Suppressor macrophage treated with lipopolysaccharide for 1 hour (primary cell): ENCODE measurements at places on chromosomes 12 and 14.
A peak's percentile ranks its signal among the peaks of the same experiment; 100 is the strongest.

- DNase-seq = no peak
Observed at GRCh38 chr12:121651320-121651719, 18.1 kb downstream of the MORN3 start.

- no peak for DNase-seq
Observed at GRCh38 chr12:108175310-108175709, 46.2 kb downstream of the WSCD2 start.

GRCh38 chr14:55254581-55254980 lies 16.6 kb upstream of the FBXO34 start:
- no peak for DNase-seq

DNA sequence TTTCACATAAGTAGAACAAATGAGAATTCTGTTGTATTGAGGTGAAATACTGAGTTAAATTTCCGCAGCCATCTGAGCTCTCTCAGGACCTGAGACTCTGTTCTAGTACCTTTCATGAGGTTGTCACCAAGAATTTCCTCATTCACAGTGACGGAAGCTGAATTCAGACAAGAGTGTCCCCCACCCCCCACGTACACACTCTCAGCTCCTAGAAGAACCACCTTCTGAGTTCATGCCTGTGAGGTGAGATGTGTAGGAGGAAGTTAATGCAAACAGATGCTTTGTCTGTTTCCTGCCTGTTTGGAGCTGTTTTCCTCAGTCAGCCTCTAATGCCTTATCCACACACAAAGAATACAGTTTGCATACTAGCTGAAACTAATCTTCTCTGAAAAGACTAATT lies 18.2 kb downstream of the BICDL1 start:
- no peak for DNase-seq

GRCh38 chr12:52126605-52127578 lies 47.4 kb downstream of the SMIM41 start:
- no peak for DNase-seq

DNA sequence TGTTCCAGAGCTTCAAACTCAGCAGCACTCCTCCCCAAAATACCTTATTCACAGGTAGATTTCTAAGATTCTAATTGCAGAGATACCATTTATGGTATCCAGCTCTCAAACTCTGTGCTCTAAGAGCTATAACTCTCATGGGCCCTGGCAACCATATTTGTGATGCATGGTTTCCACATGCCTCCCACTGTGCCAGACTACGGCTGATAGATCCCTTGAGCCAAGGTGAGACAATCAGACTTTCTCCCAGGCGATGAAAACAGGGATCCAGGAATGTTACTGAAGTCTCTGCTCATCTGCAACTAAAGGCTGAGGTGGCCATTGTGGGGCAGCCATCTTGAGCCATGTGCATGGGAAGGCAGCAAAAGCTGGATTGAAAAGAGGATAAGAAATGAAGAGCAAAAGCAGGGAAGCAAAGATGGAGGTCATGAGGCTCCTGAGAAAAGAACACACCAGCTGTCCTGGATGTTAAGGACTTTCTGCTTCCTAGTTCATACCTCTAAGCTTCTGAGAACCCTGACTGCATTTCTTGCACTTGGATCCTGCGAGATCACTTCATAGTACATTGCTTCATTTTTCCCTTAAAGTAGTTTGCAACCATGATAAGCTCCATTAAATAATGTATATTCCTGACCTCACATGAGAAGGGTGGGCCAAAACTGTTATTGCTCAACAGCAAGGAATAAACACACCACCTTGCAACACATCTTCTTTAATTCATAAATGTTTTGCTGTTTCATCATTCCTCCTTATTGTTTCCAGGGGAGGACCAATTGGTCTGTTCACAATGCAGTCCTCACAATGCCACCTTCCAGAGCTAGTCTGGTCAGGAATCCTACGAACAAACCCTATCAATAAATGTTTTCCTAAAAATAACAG lies 5.4 kb downstream of the EGLN3 start:
- DNase-seq = no peak

DNA sequence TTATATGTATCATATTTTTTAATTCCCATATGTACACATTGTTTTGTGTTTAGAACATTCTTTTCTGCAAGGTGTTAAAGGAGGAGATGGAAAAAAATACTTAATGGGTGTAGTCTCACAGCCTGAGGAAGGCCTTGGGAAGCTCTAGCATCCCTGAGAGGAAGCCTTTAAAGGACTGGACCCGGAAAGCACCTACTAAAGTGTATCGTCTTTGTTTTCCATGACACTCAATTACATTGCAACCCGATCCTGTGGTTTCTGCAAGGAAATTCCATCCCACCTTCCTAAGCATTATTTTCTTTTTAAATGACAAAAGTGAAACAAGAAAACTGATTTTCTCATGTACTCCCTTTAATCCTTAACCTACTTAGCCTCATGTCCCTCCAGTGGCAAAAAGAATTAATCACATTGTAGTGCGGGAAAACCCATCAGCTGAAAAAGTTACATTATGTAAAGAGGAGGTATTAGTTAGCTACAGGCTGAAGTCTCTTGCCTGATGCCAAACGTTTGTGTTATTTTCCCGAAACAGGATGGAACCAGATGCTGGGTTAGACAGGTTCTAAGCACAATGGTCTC lies 147.8 kb upstream of the CPSF6 start:
- DNase-seq = peak; percentile 52

GRCh38 chr12:83700838-83701237 lies 1014.1 kb downstream of the TMTC2 start:
- DNase-seq = no peak

GRCh38 chr12:131012279-131013069 lies 58.8 kb downstream of the ADGRD1 start:
- DNase-seq = no peak

DNA sequence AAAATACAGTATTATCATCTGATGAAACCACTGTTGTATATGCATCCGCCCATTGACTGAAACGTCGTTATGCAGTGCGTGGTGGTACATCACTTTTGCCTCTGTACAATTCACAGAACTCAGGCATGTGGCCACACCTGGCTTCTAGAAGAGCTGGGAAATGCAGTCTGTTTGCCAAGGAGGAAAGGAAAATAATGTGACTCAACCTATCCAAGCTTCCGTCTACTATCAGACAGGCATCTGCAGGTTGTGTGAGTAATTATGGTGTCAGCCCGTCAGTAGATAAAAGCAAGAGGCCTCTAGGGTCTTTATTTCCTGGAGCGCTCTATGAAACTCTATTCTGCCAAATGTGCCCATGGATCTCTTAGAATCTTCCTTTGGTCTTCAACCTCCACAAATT lies 111.6 kb downstream of the BBS10 start:
- no peak for DNase-seq

- DNase-seq = no peak
Observed at GRCh38 chr14:71005076-71005475, 97.8 kb downstream of the PCNX1 start.

DNA sequence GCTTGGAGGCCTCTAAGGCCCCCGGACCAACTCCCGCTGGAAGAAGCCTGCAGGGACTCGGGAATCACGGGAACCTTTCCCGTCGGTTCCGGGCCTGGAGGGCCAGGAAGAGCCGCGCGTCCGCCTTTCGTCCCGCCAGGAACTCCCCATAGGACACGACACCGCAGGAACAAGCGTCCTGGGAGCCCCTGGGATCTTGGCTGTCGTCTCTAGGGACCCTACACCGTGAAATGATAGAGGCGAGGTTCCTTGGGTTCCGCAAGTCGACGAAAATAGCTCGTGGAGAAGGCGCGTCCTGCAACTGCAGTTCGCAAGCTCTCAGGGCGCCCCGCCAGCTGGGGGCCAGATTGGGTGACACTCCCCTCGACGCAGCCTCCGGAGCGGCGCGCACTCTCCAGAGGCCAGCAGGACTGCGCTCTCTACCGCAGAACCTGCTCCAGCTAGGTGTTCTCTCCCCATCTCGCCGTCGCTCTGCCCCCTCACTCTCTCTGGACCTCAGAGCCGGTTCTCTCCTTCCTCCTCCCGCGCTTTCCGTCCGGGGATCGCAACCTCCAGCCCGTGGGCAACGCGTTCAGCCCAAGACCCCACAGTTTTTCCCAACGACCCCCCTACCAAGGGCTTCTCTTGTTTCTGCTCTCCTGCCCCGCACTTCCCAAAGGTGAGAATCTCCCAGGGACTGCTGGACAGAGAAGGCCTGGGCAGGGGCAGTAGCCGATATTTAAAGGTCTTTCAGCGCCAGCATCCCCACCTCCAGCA lies 776 bp downstream of the BMP4 start:
- no peak for DNase-seq

DNA sequence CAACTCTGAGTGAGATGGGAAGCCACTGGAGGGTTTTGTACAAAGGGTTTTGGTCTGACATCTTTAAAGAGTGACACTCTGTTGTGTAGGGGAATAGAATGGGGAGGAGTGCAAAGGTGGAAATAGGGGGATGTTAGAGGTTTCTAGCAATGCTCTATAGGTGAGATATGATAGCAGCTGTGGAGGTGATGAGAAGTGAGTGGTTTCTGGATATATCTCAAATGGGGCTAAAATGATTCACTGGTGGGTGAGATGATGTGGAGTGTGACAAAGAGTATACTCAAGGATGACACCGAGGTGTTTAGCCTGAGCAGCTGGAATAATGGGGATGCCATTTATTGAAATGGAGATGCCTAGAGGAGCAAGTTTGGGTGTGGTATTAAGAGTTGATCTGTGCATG lies 426.4 kb downstream of the PCNX1 start:
- DNase-seq = no peak

DNA sequence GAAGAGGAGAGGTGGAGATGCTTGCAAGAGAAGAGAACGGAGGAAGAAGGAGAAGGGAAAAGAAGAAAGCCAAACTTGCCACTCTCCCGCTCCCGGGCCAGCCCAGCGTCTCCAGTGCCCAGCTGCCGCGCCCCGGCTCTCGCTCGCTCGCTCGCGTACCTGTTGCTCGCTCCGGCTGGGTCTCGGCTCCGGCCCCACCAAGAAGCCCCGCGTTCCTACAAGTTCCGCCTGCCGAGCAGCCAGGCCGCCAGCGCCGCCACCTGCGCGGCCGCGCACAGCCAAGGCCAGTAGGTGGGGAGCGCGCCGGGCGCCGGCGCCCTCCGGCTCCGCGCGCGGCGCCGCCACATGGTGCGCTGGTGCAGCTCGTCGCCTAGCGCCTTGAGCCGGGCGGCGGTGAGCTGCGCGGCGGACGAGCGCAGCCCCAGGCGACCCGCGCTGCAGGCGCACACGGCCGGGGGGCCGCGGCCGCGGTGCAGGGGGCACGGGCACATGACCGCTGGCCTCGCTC lies 370 bp downstream of the HRK start:
- DNase-seq = no peak

DNA sequence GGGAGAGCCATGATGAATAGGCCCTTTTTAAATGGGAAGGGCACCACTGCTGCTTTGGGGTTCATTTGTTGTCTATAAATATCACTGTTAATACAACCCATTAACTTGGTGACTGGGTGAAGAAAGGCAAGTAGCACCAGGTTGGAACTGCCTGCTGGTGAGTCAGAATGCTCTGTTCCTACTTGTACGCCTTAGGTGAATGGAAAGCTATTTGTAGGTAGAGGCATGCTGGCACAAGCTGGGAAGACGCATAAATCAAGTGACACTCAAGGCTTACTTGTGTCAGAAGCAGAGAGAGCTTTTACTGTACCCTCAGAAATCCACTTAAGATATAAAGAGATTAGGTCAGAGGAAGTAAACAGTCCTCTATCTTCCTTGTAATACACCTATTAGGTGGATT lies 142.5 kb downstream of the TMX1 start:
- no peak for DNase-seq

- DNase-seq = no peak
Observed at GRCh38 chr14:37870632-37871346, 275.4 kb downstream of the TTC6 start.

- no peak for DNase-seq
Observed at GRCh38 chr14:94044476-94045091, 18.4 kb downstream of the OTUB2 start.

DNA sequence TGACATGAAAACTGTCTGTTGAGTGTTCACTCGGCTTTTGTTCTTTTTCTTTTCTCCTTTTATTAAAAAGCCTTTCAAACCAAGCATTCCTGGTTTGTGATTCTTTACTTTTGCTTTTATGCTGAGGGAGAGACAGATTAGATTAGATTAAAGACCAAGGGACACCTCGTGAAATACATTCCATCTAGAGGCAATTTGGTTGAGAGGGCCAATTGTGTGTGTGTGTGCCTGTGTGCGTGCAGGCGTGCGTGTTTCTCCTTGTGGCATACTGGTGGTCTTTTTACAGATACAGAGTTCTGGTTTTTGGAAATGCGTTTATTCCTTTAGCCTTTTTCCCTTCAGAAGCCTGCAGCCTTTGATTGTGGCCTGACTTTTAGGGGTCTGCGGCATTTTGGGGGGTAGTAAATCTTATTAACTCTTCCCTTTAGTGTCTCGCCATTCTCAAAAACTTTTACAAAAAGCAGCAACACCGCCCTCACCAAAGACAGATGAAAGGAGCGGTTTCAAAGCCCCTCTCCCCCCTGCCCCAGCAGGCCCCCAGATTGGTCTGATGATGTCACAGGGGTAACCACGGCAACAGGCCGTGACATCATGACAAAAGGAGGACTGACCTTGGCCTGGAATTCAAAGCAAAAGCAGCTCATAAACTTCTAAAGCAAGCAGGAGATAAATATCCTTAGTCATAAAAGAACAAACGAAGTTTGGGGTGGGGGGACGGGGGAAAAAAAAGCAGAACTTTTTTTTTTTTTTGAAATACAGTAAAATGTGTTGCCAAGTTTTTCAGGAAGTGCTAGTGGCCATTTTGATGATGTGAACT lies 84.1 kb upstream of the TBX3 start:
- DNase-seq = peak; percentile 36

DNA sequence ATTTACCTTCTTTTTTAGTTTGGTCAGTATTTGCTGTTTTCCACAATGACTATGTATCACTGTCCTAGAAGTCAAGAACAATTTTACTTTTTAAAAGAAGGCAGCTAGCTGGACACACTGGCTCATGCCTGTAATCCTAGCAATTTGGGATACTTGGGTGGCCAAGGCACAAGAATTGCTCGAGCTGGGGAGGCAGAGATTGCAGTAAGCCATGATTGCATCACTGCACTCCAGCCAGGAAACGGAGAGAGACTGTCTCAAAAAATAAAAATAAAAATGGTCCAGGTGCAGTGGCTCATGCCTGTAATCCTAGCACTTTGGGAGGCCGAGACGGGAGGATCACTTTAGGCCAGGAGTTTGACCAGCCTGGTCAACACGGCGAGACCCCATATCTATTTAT lies 28.3 kb downstream of the MDM1 start:
- DNase-seq = no peak

DNA sequence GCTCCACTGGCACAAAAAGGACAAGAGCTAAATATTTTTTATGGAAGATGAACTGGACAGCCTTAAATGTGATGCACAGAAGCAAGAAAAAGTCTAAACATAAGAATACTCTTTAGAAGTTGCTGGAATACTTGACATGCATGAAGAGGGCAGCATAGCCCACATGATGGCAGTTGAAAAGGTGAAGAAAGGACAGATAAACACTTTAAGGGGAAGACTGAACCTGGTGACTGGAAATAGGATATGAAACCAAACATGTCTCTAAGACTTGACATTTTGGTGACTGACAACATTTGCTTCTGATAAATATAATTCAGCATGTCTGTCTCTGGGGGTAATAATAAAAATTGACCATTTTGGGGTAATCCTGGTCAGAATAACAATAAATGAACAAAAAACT lies 273.1 kb downstream of the CCDC91 start:
- DNase-seq = no peak

- DNase-seq = no peak
Observed at GRCh38 chr12:10400829-10401228, 8.7 kb downstream of the KLRC4 start.

- DNase-seq = no peak
Observed at GRCh38 chr12:75917715-75918114, 113.9 kb downstream of the PHLDA1 start.

- DNase-seq = peak; percentile 36
Observed at GRCh38 chr14:78836777-78837176, 666.6 kb downstream of the NRXN3 start.

GRCh38 chr12:112447106-112447505 lies 28.4 kb downstream of the PTPN11 start:
- no peak for DNase-seq
